Adipocyte (in vitro differentiated cells): ENCODE measurements at places on chromosomes 16 and 17.
A peak's percentile ranks its signal among the peaks of the same experiment; 100 is the strongest.

DNA sequence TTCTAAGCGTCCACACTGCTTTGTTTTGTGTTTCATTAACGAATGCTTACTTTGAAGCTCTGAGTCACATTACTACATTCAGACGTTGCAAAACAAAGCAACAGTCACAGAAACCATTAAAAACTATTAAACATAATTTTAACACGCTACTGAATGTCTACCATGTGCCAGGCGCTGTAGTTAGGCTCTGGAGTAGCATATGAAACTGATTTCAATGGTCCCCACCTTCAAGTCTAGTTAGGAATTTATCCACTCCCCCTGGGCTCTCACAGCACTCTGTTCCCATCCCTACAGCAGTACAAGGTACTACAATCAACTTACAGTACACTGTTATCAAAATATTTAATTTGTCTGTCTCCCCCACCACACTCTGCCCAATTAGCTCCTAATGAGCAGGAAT lies 631 bp downstream of the UTP6 start:
- DNase-seq, result peak; percentile 59

DNA sequence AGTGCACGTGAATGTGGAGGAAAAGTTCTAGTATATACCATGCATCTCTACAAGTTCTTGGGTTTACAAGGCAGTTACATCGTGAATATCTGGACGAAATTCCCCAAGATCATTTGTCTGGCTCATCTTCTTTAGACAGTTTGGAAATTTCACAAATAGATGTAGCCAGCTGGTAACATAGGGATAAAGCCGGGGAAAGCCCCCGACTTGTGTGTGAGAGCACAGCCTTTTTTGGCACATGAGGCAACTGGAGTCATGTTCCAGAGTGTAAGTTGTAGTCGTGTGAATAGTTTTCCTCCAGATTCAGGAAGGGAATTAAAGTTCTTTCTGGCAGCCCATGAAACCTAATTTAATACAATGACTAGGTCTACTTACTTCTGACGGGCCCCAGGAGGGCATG lies 62.3 kb downstream of the MARCHF10 start:
- DNase-seq, result no peak

DNA sequence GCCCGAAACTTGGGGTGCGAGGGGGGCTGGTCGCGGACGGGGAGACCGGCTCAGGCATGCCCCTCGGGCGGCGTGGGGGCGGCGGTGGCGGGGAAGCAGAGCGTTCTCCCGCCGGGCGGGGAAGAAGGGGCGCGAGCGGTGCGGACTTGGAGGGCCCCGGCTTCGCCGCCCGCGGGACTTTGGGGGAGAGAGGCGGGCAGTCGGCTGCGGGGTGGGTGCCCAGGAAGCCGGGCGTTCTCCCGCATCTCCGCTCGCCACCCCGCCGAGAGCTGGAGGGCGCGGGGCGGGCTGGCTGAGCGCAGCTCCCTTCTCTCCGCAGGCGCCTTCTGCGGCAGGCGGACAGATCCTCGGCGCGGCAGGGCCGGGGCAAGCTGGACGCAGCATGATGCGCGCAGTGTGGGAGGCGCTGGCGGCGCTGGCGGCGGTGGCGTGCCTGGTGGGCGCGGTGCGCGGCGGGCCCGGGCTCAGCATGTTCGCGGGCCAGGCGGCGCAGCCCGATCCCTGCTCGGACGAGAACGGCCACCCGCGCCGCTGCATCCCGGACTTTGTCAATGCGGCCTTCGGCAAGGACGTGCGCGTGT lies 772 bp downstream of the NTN1 start:
- peak; percentile 39 for DNase-seq

- DNase-seq, result no peak
Observed at GRCh38 chr16:66296591-66296990, 69.9 kb upstream of the CDH5 start.

DNA sequence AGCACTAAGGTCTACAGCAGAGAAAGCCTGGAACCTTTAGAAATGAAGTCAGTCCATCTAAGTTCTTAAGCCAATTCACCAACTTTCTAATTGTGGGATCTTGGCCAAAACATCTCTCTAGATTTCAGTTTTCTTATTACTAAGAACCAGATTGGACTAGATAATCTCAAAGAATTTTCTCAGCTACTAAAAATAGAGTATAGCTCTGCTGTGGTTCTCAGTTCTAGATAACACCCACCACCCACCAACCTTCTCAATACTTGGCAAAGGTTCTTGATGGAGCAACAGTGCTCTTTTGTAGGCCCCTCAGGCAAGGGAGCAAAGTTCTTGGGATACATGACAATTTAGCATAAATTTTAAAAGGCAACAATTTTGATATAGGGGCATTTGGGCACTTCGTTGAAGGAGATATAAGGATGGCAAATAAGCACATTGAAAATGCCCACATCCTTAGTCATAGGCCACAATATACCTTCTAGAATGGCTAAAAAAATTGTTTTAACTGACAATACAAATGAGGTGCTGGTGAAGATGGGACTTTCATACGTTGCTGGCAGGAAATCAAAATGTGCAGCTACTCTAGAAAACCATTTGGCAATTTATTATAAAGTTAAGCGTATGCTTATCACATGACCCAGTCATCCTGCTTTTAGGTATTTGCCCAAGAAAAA lies 74.4 kb upstream of the TMEM132E start:
- DNase-seq, result no peak

GRCh38 chr17:78490156-78490555 lies 87.0 kb downstream of the DNAH17 start:
- no peak for DNase-seq

- no peak for DNase-seq
Observed at GRCh38 chr16:84448444-84448843, 56.0 kb downstream of the MEAK7 start.

DNA sequence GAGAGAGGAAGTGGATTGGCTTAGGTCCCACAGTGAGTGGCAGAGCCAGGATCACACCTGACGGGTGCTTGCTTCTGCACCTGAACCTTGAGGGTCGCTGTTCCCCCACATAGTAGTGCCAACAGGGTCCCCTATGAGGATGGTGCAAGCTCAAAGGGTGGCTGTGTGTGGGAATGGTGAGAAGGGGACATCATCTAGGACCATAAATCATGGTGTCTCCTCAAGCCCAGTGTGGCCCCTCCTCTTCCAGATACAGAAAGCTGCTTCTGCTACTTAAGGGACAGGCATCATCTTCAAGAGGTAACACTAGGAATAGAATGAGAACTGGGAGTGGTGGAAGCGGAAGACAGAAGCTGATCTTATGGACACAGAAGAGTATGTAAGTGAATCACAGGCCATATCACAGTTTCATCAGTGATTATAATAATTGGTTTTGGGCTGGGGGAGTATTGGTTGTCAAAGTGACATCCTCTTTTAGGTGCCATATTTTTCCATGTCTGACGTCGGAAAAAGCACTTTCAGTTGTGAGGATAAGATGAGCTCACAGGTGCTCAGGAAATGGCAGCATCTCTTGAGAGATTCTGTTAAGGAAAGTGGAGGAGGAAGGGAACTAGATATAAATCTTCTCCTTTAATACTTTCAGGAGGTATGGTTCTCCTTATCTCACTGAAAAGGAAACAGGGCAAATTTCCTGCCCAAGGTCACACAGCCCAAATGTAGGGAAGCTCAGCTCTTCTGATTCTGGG lies 83.2 kb upstream of the HNF1B start:
- DNase-seq, result no peak

- DNase-seq, result no peak
Observed at GRCh38 chr16:79217375-79218011, 383.0 kb downstream of the MAF start.

- DNase-seq, result no peak
Observed at GRCh38 chr16:13767215-13767614, 152.7 kb upstream of the ERCC4 start.

DNA sequence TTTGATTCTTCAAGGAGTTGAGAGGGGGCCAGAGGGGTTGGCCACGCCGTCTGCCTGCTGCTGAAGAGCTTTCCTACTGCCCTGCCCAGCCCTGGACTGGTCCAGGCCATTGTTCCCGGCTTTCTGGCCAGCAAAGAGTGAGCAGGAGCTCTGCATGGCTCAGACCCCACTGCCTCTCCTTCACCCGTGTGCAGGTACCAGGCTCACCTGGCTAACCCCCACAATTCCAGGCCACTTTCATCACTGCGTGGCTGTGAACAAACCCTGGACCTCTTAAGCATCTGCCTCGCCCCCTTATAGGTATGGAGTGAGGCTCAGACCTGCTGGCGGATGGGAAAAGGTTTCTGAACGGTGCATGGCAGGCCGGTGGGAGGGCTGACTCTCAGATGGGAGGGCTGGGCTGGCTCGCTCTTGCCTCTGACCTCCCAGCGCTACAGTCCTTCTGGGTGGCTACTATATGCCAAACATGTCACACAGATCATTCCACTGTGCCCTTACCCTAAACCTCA lies 8.9 kb downstream of the ZNF319 start:
- no peak for DNase-seq

DNA sequence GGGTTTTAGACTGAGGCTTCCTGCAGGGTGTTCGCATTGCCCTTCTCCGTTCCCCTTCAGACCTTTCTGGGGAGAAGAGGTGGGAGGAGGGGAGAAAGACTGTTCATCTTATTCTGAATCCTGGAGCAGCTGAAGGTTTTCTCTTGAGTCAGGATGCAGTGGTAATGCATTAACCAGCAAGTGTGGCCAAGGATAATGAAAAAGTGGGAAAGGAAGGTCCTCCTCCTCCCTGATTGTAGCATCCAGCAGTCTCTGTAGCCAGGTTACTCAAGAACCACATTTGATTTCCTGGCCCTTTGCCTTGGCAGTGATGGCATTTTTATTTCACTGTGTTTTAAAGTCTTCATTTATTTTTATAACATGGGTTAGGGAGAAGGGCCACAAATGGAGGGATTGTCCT lies 59.1 kb downstream of the CYLD start:
- no peak for DNase-seq

- DNase-seq, result no peak
Observed at GRCh38 chr17:38403491-38403890, 24.8 kb upstream of the ARHGAP23 start.

DNA sequence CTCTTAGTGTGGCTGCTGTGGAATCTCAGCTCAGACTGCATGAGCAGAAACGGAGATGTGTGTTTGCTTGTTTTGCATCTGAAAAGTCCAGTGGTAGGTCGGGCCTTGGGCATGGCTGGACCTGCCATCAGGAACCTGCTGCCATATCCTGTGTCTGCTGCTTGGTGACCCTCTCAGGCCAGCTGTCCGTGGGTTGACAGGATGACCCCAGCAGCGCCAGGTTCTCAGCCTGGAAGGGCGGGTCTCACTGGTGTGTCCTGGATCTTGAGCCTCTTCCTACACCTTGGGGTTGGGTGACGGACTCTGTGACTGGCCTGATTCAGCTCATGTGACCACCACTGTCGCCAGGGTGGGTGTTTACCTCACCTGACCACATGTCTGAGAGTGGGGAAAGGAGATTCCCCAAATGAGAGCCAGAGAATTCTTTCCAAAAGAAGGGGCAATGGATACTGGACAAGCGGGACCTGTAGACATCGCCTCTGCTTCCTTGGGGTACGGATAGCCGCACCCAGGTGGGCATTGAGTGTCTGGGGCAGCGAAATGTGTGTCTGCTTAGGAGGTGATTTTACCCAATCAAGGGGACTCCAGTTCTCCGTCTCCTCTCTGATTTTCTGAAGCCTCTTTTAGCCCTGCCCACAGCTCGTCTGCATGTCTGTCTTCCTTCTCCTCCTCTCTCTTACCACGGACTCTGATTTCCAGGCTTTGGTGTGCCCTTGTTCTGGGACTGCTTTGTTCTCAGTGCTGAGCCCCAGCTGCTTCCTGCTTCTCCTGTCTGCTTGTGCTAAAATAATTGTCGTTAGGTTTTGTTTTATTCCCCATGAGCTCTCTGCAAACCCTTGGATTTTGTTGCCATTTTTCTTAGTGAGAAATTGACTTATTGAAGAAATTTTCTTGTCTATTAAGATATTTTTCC lies 399.7 kb downstream of the CPPED1 start:
- DNase-seq, result no peak

DNA sequence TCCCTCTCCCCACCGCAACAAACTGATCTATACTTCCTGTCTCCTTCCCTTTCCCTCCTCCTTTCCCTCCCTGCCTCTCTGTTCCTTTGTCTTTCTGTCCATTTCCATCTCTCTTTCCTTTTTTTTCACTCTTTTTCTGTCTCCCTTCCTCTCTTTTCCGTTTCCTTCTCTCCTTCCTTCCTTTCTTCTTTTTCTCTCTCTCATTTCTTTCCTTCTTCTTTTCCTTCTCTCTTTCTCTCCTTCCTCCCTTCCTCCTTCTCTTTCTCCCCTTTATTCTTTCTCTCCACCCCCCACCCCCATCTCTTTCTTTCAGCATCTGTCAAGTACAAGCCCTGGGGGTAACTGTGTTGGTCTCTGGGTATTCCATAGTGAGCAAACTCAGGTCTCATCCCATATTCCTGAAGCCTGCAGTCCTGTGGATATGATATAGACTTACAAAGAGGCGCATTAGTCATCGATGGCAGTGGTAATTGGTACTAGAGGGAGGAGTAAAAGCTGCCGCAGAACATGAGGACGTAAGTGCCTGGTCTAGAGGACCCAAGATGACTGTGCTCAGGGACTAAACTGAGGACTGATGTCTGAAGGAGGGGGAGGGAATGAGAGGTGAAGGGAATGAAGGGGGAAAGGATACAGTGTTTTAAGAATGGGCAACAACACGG lies 50.4 kb downstream of the VAT1L start:
- DNase-seq, result no peak

DNA sequence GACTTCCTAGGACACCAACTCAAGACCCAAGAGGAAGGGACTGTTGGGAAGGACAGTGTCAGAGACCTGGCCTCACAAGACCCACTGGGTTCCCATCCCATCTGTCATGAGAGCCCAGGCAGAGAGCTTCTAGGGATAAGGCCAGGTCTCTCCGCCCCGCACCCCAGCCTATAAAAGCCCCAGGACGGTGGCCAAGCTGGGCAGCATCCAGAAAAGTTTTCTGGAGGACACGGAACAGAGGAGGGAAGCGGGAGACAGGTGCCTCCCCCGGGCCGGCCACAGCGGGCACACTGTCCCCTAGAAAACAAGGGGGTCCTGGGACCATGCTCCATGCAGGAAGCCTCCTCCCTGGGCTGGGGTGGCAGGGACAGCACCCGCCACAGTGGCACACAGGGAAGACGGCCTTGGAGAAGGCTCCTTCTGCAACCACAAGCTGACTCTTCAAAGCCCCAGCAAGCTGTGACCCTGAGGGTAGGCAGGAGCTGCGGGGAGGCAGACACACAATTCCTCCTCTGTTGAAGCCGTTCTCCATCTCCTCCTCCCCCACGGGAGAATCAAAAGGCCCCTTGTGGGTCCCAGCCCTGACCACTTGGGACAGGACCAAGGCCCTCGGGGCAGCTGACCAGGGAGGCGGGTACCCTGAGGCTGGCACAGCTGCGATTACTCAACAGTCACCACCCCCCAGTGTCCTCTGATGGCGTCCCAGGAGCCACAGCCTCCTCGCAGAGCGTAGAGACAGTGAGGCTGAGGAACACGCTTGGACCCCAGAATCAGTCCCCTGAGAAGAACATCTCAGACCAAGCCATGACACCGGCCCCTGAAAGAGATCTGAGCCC lies 26.1 kb downstream of the TRPV3 start:
- no peak for DNase-seq

GRCh38 chr17:42122371-42123303 lies at the start of gene HSPB9:
Gene HSPB9 (plus strand): TSS chr17:42122804. CDS start chr17:42122851, 47 bp downstream.
- DNase-seq, result no peak

GRCh38 chr16:57736419-57737351 lies 1.1 kb downstream of the KATNB1 start:
- DNase-seq, result peak; percentile 73
